ENCODE measurements at places on chromosomes 13 and 19.

DNA sequence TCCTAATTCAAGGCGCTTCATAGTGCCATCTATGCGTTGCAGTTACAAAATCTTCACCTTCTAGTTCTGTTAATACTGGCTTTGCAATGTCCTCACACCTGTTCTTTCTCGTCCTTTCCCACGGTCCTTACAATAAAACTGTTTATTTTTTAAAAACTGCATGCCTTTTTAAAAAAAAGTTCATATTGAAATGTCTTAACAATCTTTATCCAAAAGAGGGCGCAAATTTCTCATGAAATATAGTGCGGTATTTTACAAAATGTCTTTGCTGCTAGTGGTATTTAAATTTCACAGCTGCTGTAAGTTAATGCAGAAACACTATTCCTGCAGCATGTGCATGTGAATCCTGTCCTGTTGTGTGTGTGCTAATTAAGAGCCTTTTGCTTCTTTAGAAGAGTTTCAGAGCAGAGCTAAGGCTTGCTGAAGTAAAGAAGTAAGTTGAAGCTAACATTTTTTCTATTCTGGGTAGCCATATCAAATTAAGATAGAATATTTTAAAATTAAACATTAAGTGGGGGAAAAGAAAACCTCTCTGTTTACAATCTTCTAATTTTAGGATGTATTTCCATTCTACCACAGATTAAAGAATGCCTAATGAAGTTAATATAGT is 15.8 kb upstream of the CLDN10 start:
- DNase-seq: peak; percentile 9

- no peak for DNase-seq
Measured at GRCh38 chr13:42486711-42487198, 87.2 kb upstream of the TNFSF11 start.

GRCh38 chr13:98484289-98485219 is 92.4 kb downstream of the STK24 start:
- DNase-seq: no peak

- no peak for DNase-seq
Measured at GRCh38 chr19:51430221-51430620, 12.8 kb upstream of the SIGLEC10 start.

DNA sequence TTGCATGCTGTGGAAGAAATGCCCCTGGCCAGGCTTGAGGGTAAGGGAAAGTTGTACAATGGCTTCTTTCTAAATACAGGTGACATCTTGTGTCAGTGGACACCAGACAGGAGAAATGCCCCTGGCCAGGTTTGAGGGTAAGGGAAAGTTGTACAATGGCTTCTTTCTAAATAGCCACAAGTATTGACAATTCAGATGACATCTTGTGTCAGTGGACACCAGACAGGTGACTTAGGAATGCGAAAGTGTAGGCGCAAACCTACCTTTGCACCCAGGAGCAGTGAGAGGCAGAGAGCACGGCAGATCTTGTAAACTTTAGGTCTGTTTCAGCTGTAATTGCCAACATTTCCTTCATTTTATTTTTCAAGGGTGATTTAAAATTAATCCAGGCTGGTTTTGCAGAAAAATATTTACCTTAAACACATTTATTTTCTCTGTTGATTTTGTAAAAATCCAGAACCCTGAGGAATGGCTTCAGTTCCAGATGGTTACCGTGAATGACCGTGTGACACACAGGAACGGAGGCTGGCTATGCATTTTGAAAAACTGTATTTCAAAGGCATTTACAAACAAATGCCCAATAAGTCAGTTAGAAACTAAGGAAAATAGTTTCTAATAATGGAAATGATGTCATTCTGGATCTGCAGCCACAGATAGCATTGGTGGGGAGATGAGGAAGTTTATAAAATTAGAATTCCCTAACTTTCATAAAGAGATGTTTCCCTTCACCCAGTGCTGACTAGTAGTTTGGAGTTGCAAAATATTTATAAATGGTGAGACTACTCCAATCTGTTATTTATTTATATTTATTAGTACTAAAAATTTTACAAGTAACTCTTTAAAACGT is 34.9 kb downstream of the TNFSF13B start:
- DNase-seq: no peak

DNA sequence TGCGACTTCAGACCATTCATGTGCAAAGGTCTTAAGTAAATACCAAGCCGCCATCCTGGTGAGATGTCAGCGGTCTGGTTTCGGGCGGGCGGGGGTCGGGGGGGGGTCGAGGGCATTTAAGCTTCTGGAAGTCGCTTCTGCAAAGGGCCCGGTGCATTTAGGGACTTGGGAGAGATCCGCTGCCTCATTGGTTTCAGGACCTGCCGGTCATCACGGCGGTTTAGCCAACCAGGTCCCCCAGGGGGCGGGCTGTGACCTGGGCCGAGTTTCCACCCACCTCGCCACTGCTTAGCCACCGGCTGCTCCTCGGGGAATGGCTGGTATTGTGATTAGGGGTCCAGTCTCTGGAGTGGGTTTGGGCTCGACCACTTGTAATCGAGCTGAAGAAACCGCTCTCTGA is 7.8 kb downstream of the ANKLE1 start:
- no peak for DNase-seq

DNA sequence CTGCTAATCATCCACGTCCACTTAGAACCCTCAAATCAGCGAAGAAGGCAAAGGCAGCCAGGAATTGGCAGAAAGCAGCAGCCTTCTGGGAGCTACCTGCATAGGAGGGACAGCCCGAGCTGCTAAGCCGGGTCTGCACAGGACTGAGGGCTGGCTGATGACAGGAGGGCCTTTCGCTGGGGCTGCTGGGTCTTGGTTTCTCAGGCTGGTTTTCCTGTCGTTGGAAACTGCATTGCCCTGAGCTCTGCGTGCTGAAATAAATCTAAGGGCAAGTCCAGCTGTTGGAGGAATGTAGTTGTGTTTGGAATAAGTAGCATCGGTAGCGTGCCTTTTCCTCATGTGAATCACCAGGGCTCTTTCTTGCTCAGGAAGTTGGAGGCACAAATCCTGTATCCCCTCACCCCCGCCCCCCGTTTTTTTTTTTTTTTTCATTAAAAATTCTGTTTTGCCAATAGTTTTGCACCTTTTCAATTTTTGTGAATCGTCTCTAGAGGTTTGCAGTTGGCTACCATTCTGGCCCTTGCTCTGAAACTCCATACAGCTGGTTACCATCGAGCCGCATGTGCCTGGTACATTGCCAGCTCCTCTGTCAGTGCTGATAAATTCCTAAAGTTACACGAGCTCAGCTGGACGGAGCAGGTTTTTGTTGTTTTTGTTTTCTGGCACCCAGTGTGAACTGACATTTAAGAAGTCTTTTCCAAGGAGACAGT is 193.9 kb upstream of the RNF113B start:
- no peak for DNase-seq

GRCh38 chr13:38784036-38784880 is 97.4 kb downstream of the FREM2 start:
- no peak for DNase-seq

Data from NCI-H774 (cell line).